ENCODE measurements at places on chromosomes 5 and 9. TPM values are rescaled to one million over a fixed set of nuclear protein-coding genes. Genes with fewer than 3 reads are reported as not detected.

The B4GALT1 gene
- total RNA-seq: 20.0 TPM

The STX17 gene
- total RNA-seq: 12.8 TPM

The RNF208 gene
- total RNA-seq: 0.19 TPM

The HTR4 gene
- not detected for total RNA-seq

The NXNL2 gene
- not detected for total RNA-seq

The OMD gene
- total RNA-seq: 0.94 TPM

The FBXW11 gene
- 58.6 TPM for total RNA-seq

The MEIKIN gene
- total RNA-seq: not detected

The FOXD4 gene
- total RNA-seq: 0.09 TPM

The ANKRD34B gene
- not detected for total RNA-seq

The ANKRD18A gene
- total RNA-seq: 0.75 TPM

The GABRA6 gene
- not detected for total RNA-seq

The GNA14 gene
- total RNA-seq: 2.4 TPM

The ARL14EPL gene
- total RNA-seq: not detected

The GGTA1 gene
- 0.18 TPM for total RNA-seq

The PRRT1B gene
- total RNA-seq: not detected

The TRAF1 gene
- total RNA-seq: 1.5 TPM

The PCDHA7 gene
- total RNA-seq: 0.27 TPM

The BARHL1 gene
- total RNA-seq: not detected

The DPYSL3 gene
- total RNA-seq: 90.6 TPM

The IGFBPL1 gene
- not detected for total RNA-seq

The PCDHB14 gene
- total RNA-seq: 1.6 TPM

The OTP gene
- not detected for total RNA-seq

The KCNIP1 gene
- not detected for total RNA-seq

The SLC25A2 gene
- 0.09 TPM for total RNA-seq

The RNF183 gene
- total RNA-seq: not detected

The POU5F2 gene
- total RNA-seq: 0.85 TPM

The TYRP1 gene
- total RNA-seq: 0.56 TPM

The C9orf50 gene
- 0.09 TPM for total RNA-seq

The CDC25C gene
- total RNA-seq: 6.6 TPM

The ADAMTS12 gene
- 16.9 TPM for total RNA-seq

The C9 gene
- not detected for total RNA-seq

The IFNA13 gene
- total RNA-seq: not detected

The DMGDH gene
- not detected for total RNA-seq

The RMI1 gene
- 4.8 TPM for total RNA-seq

The PHF24 gene
- not detected for total RNA-seq

Measured in endothelial cell of coronary artery (primary cell).